ENCODE measurements at places on chromosomes 12 and 14.

- DNase-seq = no peak
Observed at GRCh38 chr12:26264215-26264838, 69.0 kb downstream of the SSPN start.

- DNase-seq = no peak
Observed at GRCh38 chr14:70422538-70422937, 5.6 kb upstream of the SYNJ2BP start.

DNA sequence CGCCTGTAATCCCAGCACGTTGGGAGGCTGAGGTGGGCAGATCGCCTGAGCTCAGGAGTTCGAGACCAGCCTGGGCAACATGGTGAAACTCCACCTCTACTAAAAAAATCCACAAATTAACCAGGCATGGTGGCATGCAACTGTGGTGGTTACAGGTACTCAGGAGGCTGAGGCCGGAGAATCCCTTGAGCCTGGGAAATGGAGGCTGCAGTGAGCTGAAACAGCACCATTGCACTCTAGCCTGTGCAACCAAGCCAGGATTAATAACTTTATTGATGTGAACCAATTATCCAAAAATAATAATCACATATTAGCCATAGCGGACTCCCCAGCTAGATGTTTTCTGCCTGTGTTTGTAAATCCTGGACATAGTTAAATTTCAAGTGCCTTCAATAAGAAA, 1.8 kb upstream of the NUDT4 start:
- DNase-seq = no peak

GRCh38 chr14:103705504-103706284, 9.6 kb downstream of the XRCC3 start:
- no peak for DNase-seq

- DNase-seq = no peak
Observed at GRCh38 chr14:26200687-26201086, 397.1 kb downstream of the NOVA1 start.

DNA sequence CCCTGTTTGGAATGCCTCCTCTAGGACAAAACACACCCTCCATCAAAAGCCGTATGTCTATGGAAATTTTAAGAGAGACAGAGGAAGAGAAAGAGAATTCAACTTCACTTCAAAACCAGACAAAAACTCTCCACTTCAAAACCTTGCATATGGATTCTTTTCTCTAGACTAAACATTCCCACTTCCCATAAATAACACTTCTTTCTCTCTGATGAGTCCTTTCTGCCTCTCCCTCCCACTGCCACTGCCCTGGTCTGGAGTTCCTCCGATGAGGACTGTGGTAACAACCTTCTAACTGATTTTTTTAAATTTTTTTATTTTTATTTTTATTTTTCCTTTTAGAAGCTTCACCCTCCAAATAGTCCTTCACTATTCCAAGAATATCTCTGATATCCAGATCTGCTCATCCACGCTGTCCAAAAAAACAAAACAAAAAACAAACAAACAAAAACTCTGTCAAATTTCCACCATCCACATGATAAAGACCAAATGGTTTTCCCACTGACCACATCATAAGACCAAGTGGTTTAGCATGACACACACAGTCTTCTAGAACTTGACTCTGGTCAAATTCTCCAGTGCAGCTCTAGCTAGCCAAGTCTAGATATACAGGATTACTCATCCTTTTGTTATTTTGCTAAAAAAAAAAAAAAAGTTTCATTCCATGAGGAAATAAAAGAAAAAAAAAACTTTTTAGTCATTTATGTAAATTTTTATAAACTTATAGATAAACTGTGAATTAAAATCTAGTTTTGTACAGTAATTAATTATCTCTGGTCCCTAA, 256.0 kb downstream of the PPFIA2 start:
- no peak for DNase-seq

GRCh38 chr14:92863286-92864080, 59.5 kb upstream of the CHGA start:
- no peak for DNase-seq

DNA sequence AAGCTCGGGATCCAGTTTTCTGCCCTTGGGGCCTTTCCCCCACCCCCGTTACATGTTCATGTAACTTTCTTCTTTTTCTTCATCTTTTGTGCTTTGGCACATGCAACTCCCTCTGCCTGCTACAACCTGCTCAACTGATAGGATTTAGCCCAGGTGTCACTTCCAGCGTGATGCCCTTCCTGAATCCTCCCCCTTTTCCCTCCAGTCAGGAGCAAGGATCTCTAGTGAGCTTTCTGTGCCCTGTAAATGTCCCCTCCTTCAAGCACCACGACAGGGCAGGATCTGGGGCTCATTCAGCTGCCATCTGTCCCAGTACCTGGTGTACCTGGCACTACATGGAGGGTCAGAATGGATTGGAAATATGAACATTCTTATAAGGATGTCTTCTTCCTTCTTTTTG, 15.3 kb downstream of the PELI2 start:
- no peak for DNase-seq

GRCh38 chr14:52883658-52884057, 67.2 kb downstream of the FERMT2 start:
- DNase-seq = no peak

- no peak for DNase-seq
Observed at GRCh38 chr12:51529651-51529970, 61.4 kb upstream of the SCN8A start.

DNA sequence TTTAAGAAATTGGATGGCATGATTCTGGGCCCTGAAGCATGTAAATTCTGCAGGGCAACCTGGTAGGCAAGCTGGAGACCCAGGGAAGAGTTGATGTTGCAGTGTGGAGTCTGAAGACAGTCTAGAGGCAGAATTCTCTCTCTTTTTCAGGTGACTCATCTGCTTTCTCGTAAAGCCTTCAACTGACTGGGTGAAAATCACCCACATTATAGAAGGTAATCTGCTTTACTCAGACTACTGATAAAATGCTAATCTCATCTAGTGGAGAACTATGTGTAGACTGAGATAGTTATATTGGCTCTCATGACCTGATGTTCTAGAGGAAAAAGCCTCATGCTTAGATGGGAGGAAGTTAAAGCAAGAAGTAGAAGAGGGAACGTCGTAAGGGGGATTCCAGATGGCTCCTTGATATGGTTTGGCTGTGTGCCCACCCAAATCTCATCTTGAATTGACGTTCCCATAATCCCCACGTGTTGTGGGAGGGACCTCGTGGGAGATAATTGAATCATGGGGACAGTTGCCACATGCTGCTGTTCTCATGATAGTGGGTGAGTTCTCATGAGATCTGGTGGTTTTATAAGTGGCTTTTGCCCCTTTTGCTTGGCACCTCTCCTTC, 723.8 kb downstream of the BCL11B start:
- DNase-seq = no peak

- peak; percentile 30 for DNase-seq
Observed at GRCh38 chr12:6936636-6937480, 6.8 kb upstream of the RNU7-1 start.

DNA sequence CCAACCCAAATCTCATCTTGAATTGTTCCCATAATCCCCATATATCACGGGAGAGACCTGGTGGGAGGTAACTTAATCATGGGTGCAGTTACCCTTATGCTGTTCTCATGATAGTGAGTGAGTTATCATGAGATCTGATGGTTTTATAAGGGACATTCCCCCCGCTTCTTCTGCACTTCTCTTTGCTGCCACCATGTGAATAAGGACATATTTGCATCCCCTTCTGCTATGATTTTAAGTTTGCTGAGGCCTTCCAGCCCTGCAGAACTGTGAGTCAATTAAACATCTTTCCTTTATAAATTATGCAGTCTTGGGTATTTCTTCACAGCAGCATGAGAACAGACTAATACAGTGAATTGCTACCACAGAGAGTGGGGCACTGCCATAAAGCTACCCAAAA, 179.1 kb downstream of the LRIG3 start:
- DNase-seq = no peak

- DNase-seq = no peak
Observed at GRCh38 chr12:68573406-68573805, 37.3 kb upstream of the RAP1B start.

DNA sequence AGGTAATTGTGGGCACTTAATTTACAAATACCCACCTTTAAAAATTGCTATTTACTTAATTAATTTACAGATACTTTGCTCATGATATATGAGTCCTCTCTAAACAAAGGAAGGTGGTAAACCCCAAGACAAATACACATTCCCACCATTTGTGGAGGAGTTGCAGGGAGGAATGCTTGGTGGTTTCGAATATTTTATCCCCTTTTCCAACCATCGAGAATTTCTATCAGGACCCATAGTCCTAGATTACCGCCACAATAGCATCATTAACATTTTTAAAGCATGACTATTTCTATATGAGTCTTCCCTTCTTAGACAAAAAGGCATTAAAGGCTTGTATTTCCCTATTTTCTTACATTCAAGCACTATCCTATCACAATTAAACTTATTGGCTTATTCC, 34.2 kb upstream of the PLEKHA5 start:
- DNase-seq = no peak

GRCh38 chr14:68824517-68825347, 31.9 kb upstream of the ZFP36L1 start:
- DNase-seq = no peak

GRCh38 chr14:22678221-22678620, 34.1 kb upstream of the OR6J1 start:
- DNase-seq = no peak

GRCh38 chr12:103707446-103707845, 120.4 kb downstream of the STAB2 start:
- DNase-seq = no peak

- no peak for DNase-seq
Observed at GRCh38 chr12:92330654-92331053, 185.0 kb upstream of the BTG1 start.

DNA sequence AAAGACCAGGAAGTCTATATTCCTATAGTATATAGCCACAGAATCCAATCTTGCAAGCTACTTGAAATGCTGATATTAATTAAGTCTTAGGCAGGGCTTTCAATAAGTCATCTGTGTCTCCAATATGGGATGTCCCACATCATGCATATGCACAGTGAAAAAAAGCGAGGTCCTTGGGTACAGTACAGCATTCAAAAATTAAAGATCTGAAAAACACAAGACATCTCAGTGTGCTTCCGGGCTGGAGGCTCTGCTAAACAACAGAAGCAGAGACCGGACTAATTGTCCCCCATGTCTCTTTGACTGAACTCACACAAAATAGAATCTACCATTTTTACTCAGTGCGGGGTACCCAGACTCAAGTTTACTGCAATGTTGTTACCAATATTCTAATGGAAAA, 156.0 kb downstream of the DAD1 start:
- no peak for DNase-seq

DNA sequence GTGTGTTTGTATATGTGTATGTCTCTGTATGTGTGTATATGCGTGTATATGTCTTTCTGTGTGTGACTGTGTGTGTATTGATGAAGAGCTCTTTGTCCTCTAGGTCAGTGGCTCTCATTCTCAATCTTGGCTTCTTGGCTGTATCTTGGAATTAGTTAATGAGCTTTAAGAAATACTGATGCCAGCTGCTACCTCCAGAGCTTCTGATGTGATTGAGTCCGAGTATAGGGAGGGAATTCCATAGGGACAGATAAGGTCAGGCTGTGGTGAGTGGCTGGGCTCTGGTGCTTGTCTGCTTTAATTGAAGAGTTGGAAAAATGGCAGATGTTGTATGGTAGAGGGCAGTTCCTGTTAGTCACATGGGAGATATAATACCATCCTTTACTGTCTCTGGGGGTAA, 140.1 kb downstream of the C12orf75 start:
- no peak for DNase-seq

DNA sequence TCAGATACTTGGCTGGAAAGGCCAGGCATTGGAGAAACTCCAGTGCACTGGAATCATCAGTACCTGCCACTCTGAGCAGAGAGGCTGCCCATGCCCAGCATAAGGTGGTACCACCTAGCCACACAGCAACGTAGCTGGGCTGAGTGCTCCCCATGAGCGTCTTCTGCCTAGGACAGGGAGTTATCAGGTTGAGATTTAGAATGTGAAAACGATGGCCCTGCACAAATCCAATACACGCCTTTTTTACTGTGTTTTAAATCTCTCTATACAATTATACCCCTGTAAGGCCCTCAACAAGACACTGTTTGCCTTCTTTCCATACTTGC, 66.7 kb upstream of the PTGR2 start:
- DNase-seq = no peak

- DNase-seq = no peak
Observed at GRCh38 chr12:109052097-109052413, 321 bp upstream of the USP30 start.

GRCh38 chr12:57202321-57202720, 14.3 kb upstream of the NXPH4 start:
- no peak for DNase-seq

DNA sequence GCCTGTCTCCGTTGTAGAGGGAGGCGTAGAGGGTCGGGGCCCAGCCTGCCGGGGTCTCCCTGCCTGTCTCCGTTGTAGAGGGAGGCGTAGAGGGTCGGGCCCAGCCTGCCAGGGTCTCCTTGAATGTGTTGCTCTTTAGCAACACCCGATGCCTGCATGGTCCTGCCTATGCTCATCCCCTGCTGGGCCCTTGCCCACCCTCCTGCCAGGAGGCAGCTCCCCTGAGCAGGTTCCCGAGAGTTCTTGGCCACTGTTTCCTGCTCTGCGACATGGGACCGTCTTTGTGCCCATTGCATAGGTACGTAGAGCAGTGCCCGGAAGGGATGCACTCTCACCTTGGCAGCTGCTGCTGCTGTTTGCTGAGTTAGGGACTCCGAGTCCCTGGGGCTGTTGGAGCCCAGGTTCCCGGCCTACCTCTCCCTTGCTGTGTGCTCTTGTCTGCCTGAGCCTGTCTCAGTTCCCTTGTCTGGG, 3.3 kb downstream of the KIF26A start:
- DNase-seq = no peak

- DNase-seq = no peak
Observed at GRCh38 chr14:81303258-81303935, 82.6 kb upstream of the GTF2A1 start.

- DNase-seq = no peak
Observed at GRCh38 chr12:12800406-12801180, 12.6 kb upstream of the DDX47 start.

- DNase-seq = no peak
Observed at GRCh38 chr12:120358412-120359100, 10.4 kb downstream of the MSI1 start.

- no peak for DNase-seq
Observed at GRCh38 chr14:55133416-55133815, 4.4 kb downstream of the LGALS3 start.

DNA sequence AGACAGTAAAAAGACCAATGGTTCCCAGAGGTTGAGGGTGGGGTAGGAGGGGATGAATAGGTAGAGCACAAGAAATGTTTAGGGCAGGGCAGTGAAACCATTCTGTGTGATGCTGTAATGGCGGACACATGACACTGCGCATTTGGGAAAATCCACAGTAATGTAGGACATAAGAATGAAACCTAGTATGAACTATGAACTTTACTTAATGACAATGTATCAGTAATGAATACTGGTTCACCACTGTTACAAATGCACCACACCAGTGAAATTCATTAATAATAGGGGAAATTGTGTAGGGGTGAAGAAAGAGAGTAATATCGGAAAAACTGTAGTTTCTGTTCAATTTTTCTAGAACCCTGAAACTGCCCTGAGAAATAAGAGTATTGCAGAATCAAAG, 5.6 kb downstream of the ERH start:
- DNase-seq = no peak
